ENCODE measurements at places on chromosomes 12 and 14.

GRCh38 chr14:104496095-104496494, 83.5 kb upstream of the C14orf180 start:
- DNase-seq = no peak

DNA sequence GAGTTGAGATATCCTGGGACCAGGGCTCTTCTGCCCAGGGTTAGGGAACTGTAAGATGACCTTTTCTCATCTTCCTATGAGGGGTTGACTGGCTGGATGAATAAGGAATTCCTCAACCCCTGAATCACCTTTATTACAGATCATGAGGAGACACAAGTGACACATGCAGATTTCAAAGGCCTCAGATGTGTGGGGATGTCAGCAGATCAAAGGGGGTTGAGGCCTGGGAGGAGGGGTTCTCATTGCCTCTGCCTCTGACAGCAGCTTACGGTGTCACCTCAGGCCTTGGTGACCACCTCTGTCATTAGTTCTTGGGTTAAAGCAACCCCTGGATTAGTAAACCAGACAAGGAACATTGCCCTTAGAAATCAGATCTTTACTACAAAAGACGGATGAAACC, 2.1 kb upstream of the KRT72 start:
- DNase-seq = no peak

GRCh38 chr12:65961190-65962035, 137.1 kb downstream of the HMGA2 start:
- no peak for DNase-seq

GRCh38 chr14:63393012-63393411, 74.3 kb upstream of the GPHB5 start:
- no peak for DNase-seq

- DNase-seq = no peak
These were observed 49.1 kb upstream of the RIMBP2 start for GRCh38 chr12:130765186-130765659.

DNA sequence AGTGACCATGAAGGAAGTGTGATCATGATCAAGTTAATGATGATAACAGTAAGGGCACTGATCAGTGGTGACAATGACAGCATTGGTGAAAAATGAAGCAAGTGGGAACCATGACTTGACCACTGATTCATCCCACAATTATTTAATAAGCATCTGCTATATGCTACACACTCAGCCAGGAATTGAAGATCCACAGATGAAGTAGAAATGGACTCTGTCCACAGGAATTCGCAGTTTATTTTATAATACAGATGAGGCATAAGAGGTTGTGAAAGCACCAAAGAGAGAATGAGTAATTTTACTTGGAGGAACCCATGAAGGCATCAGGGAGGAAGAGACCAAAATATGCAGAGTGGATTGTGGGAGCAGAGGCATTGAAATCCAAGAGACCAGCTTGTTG, 33.8 kb upstream of the SMUG1 start:
- DNase-seq = no peak

GRCh38 chr12:18932211-18932610, 194.3 kb downstream of the CAPZA3 start:
- DNase-seq = no peak

Measured in NCI-H2171 (cell line).